Fibroblast of lung (primary cell): ENCODE measurements at places on chromosomes 6 and 20.

DNA sequence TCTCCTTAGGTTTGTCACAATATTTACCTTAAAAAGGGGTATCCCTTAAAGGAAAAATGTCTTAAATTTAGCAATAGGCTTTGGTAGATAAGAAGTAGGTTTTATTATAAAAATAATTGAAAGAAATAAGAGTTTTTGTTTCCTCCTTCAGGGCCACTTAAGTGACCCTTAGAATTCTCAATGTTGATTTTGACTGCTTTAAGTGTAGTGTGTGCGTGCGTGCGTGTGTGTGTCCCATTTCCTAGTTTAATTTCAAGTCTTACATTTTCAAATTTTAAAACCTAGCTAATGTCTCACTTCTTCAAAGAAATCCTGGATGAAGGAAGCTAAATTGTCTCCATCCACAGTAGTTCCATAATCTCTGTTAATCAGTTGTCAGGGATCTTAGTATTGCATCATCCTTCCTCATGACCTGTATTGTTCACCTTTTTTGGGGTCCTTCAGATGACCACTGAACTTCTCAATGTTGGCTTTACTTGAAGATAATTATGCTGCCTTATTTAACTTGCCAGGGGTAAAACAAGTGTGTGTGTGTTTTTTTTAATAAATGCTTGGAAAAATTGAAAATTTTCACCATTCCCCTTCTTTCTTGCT is 50.7 kb upstream of the TFB1M start:
- no peak for DNase-seq

DNA sequence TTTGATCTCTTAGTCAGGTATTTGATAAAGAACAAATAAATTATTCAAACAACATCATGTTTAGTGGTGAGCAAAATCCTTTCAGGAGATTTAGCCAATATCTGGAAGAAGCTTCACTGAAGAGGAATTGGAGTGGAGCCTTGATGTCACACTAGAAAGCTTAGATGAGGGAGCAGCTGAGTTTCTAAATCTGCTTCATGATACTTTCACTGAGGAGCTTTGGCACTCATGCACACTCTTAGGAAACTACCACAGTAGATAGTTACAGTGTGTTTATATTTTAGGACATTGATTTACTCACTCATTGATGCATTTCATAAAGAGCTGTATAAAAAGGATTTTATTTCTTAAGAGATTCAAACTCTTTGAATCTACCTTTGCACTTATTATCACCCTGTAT is 366.2 kb upstream of the BTBD3 start:
- DNase-seq: no peak

DNA sequence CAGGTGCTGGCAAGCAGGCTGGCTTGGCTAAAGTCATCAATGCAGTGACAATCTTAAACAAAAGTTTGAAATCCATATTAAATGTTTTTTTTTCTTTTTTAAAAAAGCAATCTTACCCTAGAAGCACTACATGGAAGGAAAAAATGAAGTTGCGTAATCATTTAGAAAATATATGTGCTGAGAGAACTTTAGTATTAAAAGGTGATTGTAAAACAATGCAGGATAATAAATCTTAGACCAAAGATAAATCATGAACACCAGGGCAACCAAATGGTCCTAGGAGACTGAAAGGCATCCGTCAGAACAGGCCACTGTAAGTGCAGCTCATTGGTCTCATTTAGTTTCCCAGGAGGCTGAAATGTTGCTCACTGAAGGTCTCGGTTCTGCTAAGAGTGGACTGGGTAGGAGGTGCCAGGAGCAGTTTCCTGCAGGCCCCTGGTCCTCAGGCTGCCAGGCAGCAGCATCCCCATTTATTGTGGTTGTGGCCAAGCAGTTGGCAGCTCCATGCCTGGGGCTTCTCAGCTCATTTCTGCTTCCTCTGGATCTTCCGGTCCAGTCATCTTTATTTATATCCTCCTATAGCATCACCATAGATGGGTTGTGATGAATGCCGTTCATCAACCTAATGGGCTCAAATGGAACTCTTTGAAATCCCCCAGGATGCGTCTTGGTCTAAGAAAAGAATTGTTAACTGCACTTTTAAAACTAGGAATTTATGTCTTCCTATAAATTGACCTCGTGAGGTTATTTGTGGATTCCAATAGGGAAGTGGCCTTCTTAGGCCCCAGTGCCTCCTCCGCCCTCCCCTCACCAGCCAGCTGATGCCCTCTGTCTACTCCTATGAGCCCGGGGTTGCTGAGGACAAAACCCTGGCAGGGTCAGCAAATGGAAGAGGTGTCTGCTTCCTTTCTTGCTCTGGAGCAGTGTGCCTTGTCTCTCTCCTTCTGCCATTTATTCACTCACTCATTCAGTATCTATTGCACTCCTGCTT is 269.0 kb downstream of the UST start:
- no peak for DNase-seq

- DNase-seq: no peak
Observed at GRCh38 chr20:57869291-57869950, 159.6 kb upstream of the PMEPA1 start.

- DNase-seq: peak; percentile 1
Observed at GRCh38 chr20:2314759-2315439, 19.1 kb downstream of the TGM3 start.

- DNase-seq: peak; percentile 61
Observed at GRCh38 chr6:155483858-155484257, 28.2 kb upstream of the NOX3 start.

DNA sequence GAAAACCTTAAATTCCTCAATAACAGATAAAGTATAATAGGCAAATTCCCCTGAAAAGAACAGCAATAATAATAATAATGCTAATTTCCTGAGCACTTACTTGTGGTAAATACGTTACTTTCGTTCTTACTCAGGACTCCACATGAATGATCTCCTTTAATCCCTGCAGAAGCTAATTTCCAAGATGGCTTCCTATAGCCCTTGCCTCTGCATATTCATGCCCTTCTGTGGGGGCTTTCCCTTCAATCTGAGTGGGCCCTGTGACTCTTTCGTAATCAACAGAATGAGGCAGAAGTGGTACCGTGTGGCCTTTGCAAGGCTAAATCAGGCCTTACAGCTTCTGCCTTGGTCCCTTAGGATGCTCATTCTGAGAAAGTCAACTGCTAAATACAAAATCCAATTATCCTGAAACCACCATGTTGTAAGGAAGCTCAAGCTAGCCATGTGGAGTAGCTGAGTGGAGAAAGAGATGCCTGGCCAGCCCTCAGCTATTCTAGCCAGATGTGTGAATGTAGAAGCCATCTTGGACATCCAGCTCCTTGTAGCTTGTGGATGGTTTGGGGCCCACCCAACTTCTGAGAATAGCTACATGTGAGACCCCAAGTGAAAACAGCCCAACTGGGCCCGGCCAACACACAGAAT is 50.5 kb downstream of the MCUR1 start:
- no peak for DNase-seq

DNA sequence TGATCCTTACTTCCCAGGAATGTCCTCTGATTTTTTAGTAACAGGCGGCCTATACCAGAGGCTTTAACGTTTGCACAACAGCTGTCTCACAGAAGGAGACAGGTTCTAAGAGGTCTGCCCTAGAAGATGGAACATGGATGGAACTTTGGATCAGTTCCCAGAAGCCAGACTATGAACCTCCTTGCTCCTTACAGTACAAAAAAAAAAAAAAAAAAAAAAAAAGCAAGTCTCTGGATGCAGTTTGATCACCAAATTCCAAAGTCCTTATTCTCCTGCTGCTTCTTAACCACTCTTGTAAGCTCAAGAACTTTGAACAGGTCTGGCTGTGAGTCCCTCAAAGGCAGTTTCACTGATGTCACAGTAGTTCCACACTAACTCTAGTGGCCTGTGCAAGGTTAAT is 2.0 kb upstream of the TRMT11 start:
- peak; percentile 63 for DNase-seq

DNA sequence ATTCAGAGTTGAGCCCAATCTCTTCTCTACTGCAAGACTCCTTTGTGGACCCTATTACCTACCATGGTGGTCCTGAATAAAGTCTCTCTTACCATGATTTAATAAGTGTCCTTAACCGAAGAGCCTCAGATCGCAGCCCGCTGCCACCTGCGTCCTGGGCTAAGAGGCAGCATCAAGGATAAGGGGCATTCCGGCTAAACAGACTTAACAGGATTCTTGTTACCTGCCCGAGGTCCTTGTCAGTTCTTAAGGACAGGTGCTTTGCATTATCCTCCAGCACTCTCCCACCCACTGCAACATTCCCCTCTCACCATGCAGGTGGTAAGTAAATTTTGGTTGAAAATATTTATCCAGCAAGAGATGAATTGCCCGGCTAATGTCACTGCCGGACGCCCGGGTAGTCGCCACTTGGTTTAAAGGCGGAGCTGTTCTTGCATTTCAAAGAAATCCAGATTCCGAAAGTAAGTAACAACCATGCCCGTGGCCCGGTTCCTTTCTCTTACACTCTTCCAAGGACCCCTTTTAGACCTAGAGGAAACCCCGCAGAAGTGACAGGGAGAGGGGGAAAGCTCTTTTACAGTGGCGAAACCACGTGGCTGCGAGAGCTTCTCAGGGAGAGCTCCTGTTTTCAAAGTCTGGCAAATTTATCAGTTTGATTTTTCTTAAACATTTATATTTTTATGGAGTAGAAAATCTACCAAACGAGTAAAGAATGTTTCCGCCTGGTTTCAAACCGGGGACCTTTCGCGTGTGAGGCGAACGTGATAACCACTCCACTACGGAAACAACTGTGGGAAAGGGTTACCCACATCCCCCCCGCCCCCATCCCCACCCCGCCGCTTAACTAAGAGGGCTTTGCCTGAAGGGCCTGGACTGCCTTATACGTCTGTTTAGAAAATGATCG is 41.9 kb upstream of the PRSS16 start:
- DNase-seq: peak; percentile 22

DNA sequence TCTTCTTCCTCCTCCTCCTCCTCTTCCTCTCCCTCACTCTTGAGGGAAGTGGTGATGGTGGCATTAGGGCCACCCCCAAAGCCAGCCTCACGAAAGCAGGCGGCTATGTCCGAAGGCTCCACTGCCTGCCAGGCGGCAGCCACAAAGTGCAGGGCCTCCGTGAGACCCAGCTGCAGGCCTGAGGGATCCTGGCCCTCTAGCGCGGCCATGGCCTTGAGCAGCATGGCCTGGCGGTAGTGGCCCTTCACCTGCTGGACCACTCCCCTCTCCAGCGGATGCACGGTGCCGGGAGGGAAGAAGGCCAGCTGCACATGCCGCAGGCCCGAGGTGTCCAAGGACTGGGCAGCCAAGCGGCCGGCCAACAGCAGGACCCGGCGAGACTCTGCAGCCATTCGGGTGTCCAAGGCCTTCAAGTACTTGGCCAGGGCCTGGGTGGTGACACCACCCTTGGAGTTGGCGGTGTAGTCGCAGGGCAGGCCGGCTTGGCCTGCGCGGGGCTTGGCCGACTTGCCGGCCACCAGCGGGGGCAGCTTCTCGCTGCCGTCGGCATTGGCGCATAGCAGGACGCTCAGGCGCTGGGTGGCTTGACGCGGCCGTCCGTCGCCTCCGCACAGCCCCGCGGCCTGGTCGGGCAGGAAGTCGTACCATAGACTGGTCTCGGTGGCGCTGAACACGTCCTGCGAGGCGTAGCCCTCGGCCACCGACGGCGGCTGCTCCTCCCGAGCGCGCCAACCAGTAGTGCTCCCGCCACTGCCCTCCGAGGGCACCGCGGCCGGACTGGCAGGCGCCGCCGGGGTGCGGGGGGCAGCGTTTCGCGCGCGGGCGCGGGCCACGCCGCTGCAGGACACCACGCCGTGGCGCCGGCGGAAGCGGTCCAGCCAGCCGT is 1.1 kb downstream of the CENPB start:
- peak; percentile 32 for DNase-seq

GRCh38 chr6:170362121-170362520 is 55.6 kb downstream of the FAM120B start:
- DNase-seq: no peak

DNA sequence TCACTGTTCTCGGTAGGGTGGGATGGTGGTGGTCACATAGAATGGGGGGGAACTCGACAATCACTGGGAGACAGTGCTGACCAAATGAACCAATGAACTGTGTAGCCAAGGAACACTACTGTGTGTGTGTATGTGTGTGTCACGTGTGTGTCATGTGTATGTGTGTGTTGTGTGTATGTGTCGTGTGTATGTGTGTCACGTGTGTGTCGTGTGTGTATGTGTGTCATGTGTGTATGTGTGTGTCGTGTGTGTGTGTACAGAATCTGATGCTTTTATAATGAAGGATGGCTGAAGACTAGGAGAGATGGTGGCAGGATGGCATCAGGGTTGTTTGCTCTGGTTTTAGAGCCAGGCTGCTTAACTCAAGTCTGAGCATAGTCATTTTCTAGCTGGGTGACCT is 99.1 kb upstream of the DUSP22 start:
- DNase-seq: no peak

DNA sequence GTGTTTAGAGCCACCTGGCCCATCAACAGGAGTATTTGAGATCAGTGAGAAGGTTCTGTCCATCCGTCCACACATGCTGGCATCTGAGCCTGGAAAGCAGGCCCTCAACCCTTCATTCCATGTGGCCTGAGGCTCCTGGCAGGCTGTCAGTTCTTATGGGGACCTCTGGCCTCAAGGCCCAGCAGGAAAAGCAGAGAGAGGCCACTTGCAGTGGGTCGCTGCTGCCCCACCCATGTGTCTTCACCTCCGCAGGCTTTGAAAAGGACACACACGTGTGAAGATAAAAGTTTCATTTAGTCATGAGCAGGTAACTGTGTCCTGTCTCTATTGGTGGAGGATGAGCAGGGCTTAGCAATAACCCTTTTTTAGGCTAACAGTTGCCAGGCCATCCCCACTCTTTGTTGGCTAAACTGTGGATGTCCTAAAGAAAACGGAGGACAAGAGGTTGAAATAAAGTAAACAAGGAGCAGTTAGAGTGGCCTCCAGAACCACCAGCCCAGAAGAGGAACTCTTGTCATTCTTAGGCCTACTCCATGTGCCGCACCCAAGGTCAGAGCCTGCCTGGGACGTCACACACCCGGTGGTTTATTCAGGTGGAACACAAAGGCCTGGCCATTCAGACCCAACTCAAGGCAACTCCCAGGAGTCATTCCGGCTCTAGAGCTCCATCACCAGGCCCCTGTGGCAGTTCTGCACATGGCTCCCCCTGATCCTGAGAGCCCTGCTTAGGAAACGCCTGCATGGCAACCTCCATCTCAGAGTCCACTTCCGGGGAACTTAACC is 143.4 kb upstream of the CST7 start:
- no peak for DNase-seq

- DNase-seq: no peak
Observed at GRCh38 chr6:20879526-20879925, 345.3 kb downstream of the CDKAL1 start.

DNA sequence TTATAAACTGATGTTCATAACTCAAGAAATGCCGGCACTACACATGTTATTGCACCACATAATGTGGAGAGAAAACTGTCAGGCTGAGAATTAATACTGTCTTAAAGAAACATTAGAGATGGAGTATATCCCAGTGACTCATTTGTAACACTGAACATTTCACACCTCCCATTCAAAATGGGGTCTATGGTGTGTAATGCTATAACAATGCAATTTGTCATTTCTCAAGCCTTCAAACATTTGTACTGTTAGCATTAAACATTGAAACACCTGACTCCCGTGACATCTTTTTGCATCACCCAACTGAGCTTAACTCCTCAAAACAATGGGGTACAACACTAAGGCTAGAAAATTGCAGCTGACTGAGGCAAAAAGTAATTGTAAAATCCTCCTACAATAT is 151.7 kb downstream of the DST start:
- peak; percentile 77 for DNase-seq
